ENCODE measurements at places on chromosomes 2 and 18.

DNA sequence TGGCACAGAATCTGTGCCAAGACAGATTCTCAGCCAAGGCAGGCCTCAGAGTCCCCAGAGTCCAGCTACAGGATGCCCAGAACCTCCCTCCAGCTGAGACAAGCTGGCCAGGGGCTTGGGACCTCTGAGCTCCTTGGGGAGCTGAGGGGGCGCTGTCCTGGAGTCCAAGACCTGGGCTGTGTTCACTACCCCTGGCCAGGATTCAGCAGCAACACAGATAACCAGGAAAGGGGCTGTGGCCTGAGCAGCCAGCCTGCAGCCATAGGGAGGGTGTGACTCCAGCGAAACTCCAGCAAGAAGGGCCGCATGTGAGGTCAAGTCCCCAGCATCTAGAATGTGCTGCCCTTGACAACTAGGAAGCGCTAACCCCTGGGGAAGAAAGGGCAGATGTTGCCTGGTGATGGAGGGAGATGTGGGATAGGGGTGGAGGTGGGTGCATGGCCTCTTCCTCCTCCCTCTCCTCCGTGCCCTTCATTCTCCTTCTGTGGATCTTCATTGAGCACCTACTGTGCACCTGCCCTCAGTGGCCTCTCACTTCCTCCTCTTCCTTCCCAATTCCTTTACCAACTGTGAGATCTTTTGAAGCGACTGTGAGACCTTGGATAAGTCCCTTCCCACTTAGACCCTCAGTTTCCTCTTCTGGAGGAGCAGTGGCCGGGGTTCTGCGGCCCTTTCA lies 7.7 kb upstream of the ARID5A start:
- DNase-seq = peak; percentile 16
- no peaks in the 10 kb centered on the region for H3K36me3 ChIP-seq
- H3K27me3 ChIP-seq = no peaks in the 10 kb centered on the region
- H3K27ac ChIP-seq = peak overlapping the region; percentile 83
- H3K4me3 ChIP-seq = peak overlapping the region; percentile 83

GRCh38 chr2:37877457-37878315 lies 47.4 kb upstream of the RMDN2 start:
- H3K4me1 ChIP-seq = peaks cover 3% of the 10 kb centered on the region
- H3K4me3 ChIP-seq = no peak overlapping the region
- H3K27ac ChIP-seq = no peak overlapping the region
- no peaks in the 10 kb centered on the region for H3K36me3 ChIP-seq
- peaks cover 21% of the 10 kb centered on the region for H3K27me3 ChIP-seq

- no peak for DNase-seq
- peaks cover 54% of the 10 kb centered on the region for H3K4me1 ChIP-seq
- peak overlapping the region; percentile 100 for H3K27ac ChIP-seq
- peak overlapping the region; percentile 100 for H3K4me3 ChIP-seq
- peaks cover 14% of the 10 kb centered on the region for H3K36me3 ChIP-seq
Observed at GRCh38 chr2:65129286-65129825, 550 bp downstream of the RAB1A start.

GRCh38 chr2:58562276-58562675 lies 321.2 kb upstream of the FANCL start:
- H3K4me1 ChIP-seq = no peaks in the 10 kb centered on the region
- no peaks in the 10 kb centered on the region for H3K36me3 ChIP-seq

- H3K4me3 ChIP-seq = no peak overlapping the region
- no peak overlapping the region for H3K27ac ChIP-seq
- no peaks in the 10 kb centered on the region for H3K27me3 ChIP-seq
- H3K4me1 ChIP-seq = peaks cover 8% of the 10 kb centered on the region
Observed at GRCh38 chr2:236859908-236860307, 225.8 kb upstream of the COPS8 start.

- no peak overlapping the region for H3K4me3 ChIP-seq
- no peaks in the 10 kb centered on the region for H3K4me1 ChIP-seq
- no peak overlapping the region for H3K27ac ChIP-seq
- no peaks in the 10 kb centered on the region for H3K36me3 ChIP-seq
- DNase-seq = no peak
Observed at GRCh38 chr2:7984693-7985353, 697.0 kb upstream of the ID2 start.

GRCh38 chr2:124663645-124663997 lies 638.5 kb downstream of the CNTNAP5 start:
- no peak overlapping the region for H3K4me3 ChIP-seq
- H3K4me1 ChIP-seq = no peaks in the 10 kb centered on the region
- no peak for DNase-seq
- H3K27ac ChIP-seq = no peak overlapping the region
- no peaks in the 10 kb centered on the region for H3K27me3 ChIP-seq

DNA sequence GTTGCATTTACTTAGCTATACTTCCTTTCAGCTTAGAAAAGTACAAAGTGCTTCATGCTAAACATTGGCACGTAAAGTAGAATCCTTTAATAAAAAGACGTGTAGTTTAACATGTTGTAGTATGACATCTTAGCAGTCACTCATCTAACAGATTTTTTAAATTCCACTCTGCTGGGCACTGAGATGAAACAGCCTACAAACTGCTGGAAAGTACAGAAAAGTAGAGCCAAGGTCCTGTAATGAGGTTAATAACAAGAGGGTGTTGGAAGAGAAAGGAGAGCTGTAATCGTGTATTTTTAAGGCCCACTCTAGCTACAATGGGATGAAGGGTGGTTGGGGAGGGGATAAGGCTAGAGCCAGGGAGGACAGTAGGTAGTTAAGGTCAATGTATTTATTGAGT lies 10.7 kb downstream of the CD8A start:
- H3K27ac ChIP-seq = no peak overlapping the region
- H3K4me3 ChIP-seq = no peak overlapping the region
- H3K4me1 ChIP-seq = peaks cover 23% of the 10 kb centered on the region
- no peak for DNase-seq
- no peaks in the 10 kb centered on the region for H3K27me3 ChIP-seq
- H3K36me3 ChIP-seq = peaks cover 15% of the 10 kb centered on the region

- no peak overlapping the region for H3K27ac ChIP-seq
- H3K27me3 ChIP-seq = no peaks in the 10 kb centered on the region
- H3K4me3 ChIP-seq = no peak overlapping the region
- peaks cover 8% of the 10 kb centered on the region for H3K4me1 ChIP-seq
Observed at GRCh38 chr2:195505701-195506100, 151.3 kb upstream of the SLC39A10 start.

GRCh38 chr2:84495539-84496146 lies 20.7 kb upstream of the DNAH6 start:
- peaks cover 2% of the 10 kb centered on the region for H3K4me1 ChIP-seq
- H3K27ac ChIP-seq = no peak overlapping the region
- no peak for DNase-seq
- H3K36me3 ChIP-seq = no peaks in the 10 kb centered on the region
- no peak overlapping the region for H3K4me3 ChIP-seq
- no peaks in the 10 kb centered on the region for H3K27me3 ChIP-seq

- H3K27me3 ChIP-seq = peaks cover 10% of the 10 kb centered on the region
- no peak overlapping the region for H3K27ac ChIP-seq
- H3K4me3 ChIP-seq = no peak overlapping the region
- H3K4me1 ChIP-seq = peaks cover 4% of the 10 kb centered on the region
Observed at GRCh38 chr2:237053066-237053465, 32.6 kb upstream of the COPS8 start.

GRCh38 chr2:237729681-237730475 lies 68.7 kb upstream of the RBM44 start:
- no peak overlapping the region for H3K4me3 ChIP-seq
- peak overlapping the region; percentile 54 for H3K27ac ChIP-seq
- no peak for DNase-seq

DNA sequence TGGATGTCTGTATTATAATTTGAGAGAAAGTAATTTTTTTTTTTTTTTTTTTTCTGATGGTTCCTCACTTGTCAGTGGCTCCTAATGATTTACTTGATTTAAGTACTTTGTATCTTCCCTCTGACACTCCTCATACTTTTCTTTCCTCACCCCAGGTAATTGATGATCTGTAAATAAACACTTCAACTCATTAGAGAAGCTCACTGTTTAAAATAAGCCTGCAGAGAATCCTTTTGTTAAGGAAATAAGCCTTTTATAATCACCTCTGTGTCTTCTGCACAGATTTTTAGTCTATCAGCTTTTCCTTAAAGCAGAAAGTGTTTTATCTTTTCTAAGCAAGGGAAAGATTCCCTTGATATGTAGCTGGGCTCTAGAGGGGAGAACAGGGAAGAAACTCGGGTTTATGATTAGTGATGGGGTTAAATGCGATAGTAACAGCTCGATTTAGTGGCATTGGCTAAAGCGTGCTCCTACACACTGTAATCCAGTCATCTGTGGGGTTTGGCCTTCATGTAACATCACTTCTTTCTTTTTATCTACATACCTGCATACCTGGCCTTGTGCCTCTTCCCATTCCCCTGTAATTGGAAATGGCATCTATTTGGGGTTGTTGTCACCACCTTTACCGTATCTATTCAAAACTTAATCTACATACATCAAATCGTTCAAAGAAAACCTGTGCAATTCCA lies 60.1 kb upstream of the LRRTM1 start:
- no peak overlapping the region for H3K4me3 ChIP-seq
- no peaks in the 10 kb centered on the region for H3K27me3 ChIP-seq
- H3K27ac ChIP-seq = no peak overlapping the region
- no peaks in the 10 kb centered on the region for H3K4me1 ChIP-seq
- DNase-seq = no peak

- no peak overlapping the region for H3K27ac ChIP-seq
- H3K36me3 ChIP-seq = no peaks in the 10 kb centered on the region
Observed at GRCh38 chr2:176745543-176746200, 466.9 kb upstream of the HNRNPA3 start.

- peaks cover 51% of the 10 kb centered on the region for H3K4me1 ChIP-seq
- no peak overlapping the region for H3K4me3 ChIP-seq
- no peaks in the 10 kb centered on the region for H3K27me3 ChIP-seq
- no peak for DNase-seq
- no peak overlapping the region for H3K27ac ChIP-seq
Observed at GRCh38 chr18:44859751-44860439, 179.2 kb downstream of the SETBP1 start.

DNA sequence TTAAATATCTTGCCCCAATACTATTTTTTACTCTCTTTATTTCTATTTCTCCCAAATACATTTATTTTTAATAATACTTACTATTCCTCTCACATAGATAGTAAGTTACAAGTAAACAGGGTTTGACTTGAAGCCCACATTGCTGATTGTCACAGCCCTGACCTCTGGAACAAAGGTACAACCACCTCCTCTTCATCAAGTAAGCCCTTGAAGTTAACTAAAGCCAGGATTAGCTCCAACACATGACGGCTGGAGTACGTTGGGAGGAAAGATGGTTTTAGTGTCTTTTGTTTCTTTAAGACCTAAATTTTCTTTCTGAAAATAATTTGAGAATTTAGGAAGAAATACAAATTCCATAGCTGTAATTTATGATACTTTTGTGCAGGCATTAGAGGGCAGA lies 949 bp downstream of the MYOM1 start:
- DNase-seq = no peak
- H3K36me3 ChIP-seq = peaks cover 8% of the 10 kb centered on the region
- no peaks in the 10 kb centered on the region for H3K27me3 ChIP-seq

DNA sequence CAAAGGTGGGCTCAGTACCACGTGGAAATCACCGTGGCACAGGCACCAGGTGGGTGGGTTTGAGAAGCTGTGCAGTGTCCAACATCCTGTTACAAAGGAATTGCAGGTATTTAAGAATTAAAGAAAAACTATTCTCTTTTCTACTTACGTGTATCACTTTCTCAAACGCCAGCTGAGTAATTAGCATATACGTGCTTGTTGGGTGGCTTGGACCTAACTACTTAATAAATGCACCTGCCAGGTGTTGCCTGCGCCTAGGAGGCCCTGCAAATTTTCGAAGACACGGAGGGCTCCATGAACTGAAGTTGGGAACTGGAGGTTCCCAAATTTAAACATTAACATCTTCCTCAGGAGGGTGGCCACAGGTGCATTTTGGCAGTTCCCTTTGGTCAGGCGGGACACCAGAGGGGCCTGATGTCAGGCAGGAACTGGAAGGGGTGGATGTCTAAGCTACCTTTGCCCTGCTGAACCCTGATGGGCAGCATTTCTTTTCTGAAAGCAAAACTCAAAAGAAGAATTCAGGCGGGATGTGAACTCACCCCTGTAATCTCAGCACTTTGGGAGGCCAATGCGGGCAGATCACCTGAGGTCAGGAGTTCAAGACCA lies 84.8 kb downstream of the HS6ST1 start:
- peaks cover 5% of the 10 kb centered on the region for H3K4me1 ChIP-seq
- H3K4me3 ChIP-seq = peak overlapping the region; percentile 82
- no peak overlapping the region for H3K27ac ChIP-seq
- H3K27me3 ChIP-seq = peaks cover 8% of the 10 kb centered on the region
- no peaks in the 10 kb centered on the region for H3K36me3 ChIP-seq
- no peak for DNase-seq
